Activated naive CD4-positive, alpha-beta T cell treated with anti-CD3 and anti-CD28 coated beads, Interleukin-2, amount 50 U/mL, for 16 hours (primary cell): ENCODE measurements at places on chromosomes 5 and 9.

- DNase-seq = no peak
These were observed 84.4 kb downstream of the CNTLN start for GRCh38 chr9:17219261-17219660.

DNA sequence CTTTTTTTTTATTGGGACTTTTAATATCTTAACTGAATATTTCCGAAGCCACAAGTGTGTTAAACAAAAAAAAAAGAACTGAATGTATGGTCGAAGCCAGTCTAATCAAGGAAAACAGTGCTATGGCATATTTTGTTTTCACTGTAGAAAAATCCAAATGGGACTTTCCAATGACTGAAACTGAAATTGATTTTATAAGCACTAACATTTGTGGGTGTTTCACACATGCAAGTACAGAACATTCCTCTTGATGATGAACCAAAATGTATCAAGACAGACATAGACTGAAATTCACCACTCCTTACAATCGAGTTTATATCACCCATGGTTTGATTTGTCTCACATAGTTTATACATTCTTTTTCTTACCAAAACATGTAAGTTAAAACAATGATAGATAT is 1026.8 kb downstream of the CDH18 start:
- DNase-seq = no peak

- no peak for DNase-seq
These were observed 59.9 kb downstream of the ZFAND5 start for GRCh38 chr9:72305102-72305546.

DNA sequence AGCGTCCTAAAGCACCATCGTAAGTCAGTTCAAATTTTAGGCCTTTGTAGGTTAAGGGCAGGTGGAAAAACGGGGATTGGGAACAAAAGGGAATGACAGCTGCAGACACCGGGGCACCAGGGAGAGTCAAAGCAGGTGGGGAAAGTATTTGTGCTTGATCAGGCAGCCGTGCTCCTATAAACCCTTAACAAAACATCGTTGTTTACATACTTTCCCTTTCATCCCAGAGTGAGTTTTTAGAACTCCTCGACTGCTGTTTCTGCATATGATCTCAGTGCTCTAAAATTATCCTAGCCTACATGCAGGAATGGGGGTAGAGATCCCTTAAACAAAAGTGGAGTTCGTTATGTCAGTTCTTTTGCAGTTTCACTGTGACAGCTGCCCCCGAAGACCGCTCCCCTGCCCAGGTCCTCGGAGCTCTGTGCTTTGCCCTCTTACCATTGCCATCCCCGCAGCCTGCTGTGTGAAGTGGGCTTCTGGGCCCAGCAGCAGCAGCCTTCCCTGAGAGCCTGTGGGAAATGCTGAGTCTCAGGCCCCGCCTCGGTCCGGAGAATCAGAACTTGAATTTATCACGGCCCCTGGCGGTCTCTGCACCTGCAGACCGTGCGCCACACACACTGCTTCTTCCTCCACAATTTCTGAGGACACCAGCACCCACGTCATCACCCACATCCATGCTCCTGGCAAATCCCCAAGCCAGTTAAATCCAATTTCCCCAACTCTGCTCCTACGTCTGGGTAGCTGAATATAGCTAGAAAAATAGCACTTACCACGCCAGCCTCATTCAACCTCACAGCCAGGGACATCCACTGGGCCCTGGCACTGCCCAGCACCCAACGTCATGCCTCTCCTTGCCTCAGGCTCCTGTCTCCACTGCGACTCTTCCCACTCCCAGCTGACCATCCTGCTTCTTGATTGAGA is 86.8 kb downstream of the NSUN2 start:
- no peak for DNase-seq

- DNase-seq = no peak
These were observed 264.6 kb downstream of the NR3C1 start for GRCh38 chr5:143138839-143139238.

DNA sequence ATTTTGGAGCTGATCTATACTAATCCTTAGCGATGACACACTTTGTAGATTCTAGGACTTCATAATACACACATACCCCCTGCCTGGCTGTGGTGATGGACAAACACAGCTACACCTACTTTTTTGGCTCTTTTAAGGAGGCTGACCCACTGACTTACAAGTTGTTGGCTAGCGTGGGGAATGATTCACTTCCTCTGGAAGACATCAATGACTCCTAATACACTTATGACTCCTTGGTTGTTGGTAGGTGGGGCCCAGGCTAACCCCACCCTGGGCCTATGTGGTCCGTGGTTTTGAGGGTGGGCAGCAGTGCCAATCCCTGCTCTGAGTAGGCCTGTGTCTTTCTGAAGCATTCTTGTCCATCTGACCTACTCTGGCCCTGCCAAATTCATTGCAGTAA is 144.4 kb downstream of the SLC12A2 start:
- no peak for DNase-seq

GRCh38 chr5:14257995-14258403 is 114.9 kb downstream of the TRIO start:
- DNase-seq = no peak

DNA sequence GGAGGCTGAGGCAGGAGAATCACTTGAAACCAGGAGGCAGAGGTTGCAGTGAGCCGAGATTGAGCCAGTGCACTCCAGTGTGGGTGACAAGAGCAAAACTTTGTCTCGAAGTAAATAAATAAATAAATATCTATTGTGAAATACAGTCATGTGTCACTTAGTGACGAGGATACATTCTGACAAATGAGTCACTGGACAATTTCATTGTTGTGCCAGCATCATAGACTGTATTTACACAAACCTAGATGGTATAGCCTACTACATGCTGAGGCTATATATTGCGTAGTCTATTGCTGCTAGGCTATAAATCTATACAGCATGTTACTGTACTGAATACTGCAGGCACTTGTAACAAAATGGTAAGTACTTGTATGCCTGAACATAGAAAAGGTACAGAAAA is 61.1 kb upstream of the CCL21 start:
- DNase-seq = no peak

DNA sequence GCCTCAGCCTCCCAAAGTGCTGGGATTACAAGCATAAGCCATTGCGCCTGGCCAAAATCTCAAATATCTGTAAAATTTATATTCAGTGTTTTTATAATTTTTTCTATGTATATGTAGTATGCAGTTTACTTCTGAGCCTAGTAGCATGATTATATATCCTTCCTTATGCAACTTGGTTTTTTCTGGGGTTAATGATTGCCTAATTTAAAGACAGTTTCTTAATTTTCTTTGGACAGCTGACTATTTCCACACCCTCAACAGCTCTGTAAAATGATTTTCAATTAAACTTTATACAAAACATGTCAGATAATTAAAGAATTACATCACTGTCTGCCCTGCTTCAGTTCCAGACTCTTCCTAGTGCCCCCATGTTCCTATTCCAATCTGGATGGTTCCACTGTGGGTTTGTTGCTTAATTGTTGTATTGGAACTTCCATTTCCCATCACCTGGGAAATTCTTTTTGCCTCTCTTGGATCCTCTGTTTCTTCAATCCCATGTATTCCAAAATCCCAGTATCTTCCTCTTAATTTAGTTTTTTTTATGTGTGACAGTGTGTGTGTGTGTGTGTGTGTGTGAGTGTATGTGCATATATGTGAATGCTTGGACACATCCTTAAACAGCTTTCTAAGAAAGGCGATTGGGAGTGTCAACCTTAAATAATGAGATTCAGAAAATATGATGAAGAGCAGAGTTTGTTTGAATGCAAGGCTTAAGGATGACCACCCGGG is 53.2 kb downstream of the C5orf22 start:
- DNase-seq = no peak

DNA sequence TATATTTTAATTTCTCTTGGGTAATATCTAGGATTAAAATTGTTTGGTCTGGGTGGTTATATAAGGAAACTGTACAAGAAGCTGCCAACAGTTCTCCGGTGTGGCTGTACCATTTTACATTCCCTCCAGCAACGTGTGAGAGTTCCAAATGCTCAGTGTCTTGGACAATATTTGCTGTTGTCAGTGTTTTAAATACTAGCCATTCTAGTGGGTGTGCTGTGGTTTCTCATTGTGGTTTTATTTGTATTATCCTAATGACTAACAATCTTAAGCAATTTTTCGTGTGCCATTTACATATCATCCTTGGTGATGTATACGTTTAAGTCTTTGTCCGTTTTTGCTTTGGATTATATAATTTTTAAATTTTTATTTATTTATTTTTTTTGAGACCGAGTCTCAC is 34.0 kb downstream of the TNFSF15 start:
- DNase-seq = no peak

GRCh38 chr9:18706648-18707047 is 232.7 kb downstream of the ADAMTSL1 start:
- no peak for DNase-seq

- DNase-seq = no peak
These were observed 245.1 kb downstream of the AOPEP start for GRCh38 chr9:94971378-94972131.

DNA sequence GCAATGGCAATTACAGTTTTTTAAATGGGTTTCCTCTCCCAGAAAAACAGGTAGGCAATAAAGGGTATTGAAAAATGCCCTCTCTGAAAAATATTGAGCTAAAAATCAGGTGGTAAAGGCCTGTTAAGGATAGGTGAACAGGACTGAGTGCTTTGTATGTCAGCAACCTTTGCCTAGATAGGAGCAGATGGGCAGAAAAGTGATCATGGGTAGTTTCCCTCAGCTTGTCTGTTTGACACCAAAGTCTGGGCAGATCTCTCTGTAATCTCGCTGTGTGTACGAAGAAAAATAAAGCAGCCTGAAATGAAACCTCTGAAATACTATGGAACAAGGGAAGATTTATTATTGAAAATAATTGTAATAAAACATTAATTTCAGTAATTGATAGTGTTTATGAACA is 15.8 kb downstream of the RNF180 start:
- DNase-seq = no peak

DNA sequence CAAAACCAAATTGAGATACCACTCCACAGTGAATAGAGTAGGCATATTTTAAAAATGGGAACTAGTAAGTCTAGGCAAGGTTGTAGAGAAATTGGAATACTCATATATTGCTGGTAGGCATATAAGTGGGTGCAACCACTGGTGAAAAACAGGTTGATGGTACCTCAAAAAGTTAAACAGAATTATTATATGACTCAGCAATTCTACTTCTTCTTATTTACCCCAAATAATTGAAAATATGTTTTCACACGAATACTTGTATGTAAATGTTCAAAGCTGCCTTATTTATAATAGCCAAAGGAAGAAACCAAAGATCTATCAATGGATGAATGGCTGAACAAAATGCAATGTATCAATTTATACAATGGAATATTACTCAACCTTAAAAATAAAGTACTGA is 79.1 kb downstream of the CDH9 start:
- no peak for DNase-seq

GRCh38 chr5:74665273-74665672 is 19.8 kb upstream of the HEXB start:
- DNase-seq = no peak

DNA sequence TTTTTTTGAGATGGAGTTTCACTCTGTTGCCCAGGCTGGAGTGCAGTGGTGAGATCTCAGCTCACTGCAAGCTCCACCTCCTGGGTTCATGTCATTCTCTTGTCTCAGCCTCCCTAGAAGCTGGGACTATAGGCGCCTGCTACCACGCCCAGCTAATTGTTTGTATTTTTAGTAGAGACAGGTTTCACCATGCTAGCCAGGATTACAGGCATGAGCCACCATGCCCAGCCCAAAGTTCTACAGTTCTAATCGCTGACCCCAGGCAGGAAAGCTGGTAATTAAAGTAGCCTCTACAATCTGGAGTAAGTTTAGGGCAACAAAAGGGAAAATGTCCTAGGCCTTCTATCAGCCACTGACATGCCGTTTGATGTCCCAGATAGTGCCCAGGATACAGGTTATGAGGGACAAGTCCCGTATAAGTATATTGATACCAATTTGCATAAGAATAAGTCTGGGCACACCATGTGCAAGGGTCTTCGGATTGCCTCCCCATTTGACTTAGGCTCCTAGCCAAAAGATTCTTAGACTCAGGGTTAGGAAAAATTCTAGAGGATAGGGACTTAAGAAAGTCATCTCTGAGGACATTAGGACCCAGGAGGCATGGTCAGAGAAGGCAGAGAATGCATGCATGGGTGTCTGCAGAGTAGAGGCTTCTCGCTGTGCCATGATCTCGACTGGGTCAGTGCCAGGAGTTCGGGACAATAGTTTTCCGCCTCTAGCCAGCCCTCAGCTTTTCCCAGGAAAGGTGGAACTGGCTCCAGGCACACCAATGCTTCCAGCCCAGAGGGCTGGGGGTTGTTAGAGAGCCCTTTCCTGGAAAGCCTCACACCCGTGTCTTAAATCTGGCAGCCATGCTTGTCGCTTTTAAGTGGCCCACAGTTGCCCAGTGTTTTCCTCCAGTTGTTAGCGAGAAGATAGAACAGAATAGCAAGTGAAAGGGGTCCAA is 1111.1 kb downstream of the TAF11L14 start:
- DNase-seq = no peak

DNA sequence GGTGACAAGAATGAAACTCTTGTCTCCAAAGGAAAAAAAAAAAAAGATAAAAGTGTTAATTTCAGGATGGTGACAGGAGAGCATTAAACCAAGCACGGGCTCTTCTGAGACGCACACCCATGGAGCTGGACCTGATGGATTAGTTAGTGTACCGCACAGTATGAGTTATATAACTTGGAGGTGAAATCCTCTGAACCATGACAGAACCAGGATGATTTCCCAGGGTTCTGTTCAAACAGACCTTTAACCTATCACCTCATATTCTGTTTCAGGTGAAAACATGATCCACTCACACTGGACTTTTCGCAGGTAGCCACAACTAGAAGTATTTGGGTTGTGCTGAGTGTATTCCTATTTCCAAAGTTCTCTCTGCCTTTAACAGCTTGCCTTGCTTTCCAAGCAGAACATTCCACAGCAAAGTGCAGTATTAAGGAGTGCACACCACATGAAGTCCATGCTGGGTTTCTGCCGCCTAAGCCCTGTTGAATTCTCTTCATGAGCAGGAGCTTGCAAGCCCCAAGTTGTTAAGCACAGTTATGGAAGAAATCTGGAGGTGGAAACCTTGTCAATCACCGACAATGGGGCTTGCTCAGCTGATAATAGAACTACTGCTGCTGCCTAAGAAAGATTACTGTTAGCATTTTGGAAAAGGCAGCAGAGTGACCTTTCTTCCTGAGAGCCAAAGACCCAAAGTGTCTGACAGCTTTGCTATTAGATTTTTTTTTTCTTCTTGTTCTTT is 461.7 kb downstream of the TLE1 start:
- DNase-seq = no peak
